T-helper 1 cell treated with Interleukin-12 subunit alpha and Interleukin-12 subunit beta and Interleukin-4 antibody, amounts not matched to agents 30 ng/mL and 1 ng/mL, for 36 hours (primary cell): ENCODE measurements at places on chromosomes 11 and 22. TPM values are rescaled to one million over a fixed set of nuclear protein-coding genes. Genes with fewer than 3 reads are reported as not detected.

Gene PARVG
- total RNA-seq: 128 and 129 TPM in 2 replicates

Gene SORL1
- total RNA-seq: 117 and 125 TPM in 2 replicates

Gene CYB561A3
- total RNA-seq: 38.9 and 40.0 TPM in 2 replicates

Gene ROBO3
- 4.6 and 5.6 TPM in 2 replicates for total RNA-seq

Gene TEX54
- not detected in 2 replicates for total RNA-seq

Gene MGAT3
- 2.9 and 3.9 TPM in 2 replicates for total RNA-seq
